ENCODE measurements at places on chromosomes 5 and 9. TPM values are rescaled to one million over a fixed set of nuclear protein-coding genes. Genes with fewer than 3 reads are reported as not detected.

The SGCD gene
- total RNA-seq = under 0.01 TPM

The BOD1 gene
- total RNA-seq = 47.1 TPM

The SOHLH1 gene
- not detected for total RNA-seq

The PCDH12 gene
- total RNA-seq = not detected

The SPACA9 gene
- 5.5 TPM for total RNA-seq

The SPINK6 gene
- total RNA-seq = not detected

The TPRN gene
- total RNA-seq = 8.4 TPM

The IFNA13 gene
- total RNA-seq = under 0.01 TPM

The TMEM252 gene
- not detected for total RNA-seq

The PAX5 gene
- total RNA-seq = not detected

The HAVCR2 gene
- 0.22 TPM for total RNA-seq

The WNT8A gene
- not detected for total RNA-seq

The IARS1 gene
- total RNA-seq = 116 TPM

Data from placental epithelial cell (primary cell).